ENCODE measurements at places on chromosomes 3 and 15.
A peak's percentile ranks its signal among the peaks of the same experiment; 100 is the strongest.

DNA sequence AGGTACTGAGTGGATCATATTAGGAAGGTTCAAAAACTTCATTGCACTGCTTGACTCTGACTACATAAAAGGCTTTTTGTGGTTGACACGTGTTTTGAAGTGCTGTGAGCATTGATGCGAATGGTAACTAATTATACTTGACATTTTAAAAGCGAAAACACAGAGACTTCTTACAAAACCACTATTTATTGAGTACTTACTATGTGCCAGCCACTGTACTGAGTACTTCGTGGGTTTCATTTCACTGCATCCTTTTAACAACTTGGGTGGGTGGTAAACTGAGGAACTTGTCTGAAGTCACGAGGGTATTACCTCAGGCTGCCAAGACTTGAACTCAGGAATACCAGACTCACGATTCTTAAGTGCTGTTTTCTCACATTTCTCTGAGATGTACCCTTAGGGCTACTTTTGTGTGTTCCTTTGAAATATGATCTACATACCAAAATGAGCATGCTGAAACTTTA lies 45.3 kb upstream of the PPP4R2 start:
- DNase-seq = peak; percentile 5

GRCh38 chr3:88626456-88627120 lies 476.8 kb downstream of the C3orf38 start:
- no peak for DNase-seq

- DNase-seq = no peak
Observed at GRCh38 chr3:133477487-133477886, 77.6 kb downstream of the BFSP2 start.

DNA sequence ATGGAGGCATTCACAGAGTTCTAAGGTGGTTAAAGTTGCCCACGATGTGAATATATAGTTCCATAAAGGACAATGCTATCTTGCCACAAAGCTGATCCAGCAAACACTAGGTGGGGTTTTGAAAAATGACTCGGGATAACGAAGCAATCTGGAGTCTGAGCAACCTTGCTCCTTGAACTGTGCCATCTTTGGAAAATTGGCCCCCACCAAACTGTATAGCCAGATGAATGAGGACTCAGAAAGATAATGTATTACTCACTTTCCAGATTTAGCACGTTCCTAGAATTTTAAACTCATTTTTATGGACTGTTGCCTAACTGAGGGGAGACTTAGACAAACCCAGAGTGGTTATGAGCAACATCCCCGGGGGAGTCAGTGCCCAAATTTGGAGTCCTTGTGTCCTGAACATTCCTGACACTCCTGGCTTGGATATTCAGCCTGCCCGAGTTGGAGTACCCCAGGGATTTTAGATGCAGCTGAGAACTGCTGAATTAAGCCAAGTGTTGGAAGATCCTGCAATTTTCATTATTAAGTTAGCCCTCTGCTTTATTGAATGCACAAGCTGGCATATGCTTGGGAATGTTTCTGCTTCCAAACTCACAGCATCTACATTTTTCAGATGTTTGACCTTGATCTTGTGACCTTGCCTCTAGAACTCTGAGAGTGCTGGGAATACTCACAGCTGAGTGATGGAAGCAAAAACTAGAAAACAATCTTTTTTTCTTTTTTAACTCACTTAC lies 8.8 kb upstream of the MAGI1 start:
- no peak for DNase-seq

- no peak for DNase-seq
Observed at GRCh38 chr3:52167240-52167639, 13.0 kb upstream of the POC1A start.

- DNase-seq = no peak
Observed at GRCh38 chr15:33753012-33753411, 215.3 kb upstream of the CHRM5 start.

DNA sequence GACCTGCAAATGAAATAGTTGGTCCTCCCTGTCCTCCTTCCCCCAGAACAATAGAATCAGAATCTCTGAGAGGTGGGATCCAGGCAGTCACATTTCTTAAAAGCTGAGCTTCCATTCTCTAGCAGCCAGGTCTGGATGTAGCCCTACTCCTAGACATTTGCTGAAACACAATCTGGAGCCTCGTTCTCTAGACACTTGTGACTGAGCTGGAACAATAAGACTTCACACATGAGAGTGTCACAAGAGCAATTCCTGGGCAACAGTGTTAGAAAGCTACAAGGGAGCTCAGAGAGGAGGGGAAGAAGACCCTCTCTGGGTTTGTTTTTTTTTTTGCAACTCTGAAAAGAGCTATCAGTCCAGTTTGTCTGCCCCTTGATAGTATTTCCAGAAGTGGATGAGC lies 14.5 kb downstream of the CORO2B start:
- no peak for DNase-seq

DNA sequence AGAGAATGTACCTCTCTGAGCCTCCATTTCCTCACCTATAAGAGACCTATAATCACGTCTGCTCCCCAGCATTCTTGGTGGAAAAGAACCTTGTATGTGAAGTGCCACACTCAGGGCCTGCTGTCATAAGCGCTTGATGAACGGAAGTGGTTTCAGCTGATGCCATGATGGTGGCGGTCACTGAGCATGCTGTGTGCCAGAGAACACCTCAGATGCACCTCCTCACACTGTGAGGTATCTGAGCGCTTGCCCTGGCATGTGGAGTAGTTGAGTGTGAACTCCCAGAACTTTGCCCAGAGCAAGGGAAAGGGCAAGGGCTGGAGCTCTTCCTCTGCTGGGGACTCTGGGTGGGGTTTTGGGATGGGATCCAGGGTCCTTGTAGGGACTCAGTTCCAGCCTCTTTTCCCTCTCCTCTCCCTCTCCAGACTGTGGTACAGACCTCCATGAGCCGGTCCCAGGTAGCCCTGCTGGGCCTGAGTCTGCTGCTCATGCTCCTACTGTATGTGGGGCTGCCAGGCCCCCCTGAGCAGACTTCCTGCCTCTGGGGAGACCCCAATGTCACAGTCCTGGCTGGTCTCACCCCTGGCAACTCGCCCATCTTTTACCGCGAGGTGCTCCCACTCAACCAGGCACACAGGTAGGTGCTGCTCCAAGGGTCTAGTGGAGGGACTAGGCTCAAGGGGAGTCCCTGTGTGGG lies 2.7 kb downstream of the ABHD14A start:
- no peak for DNase-seq

DNA sequence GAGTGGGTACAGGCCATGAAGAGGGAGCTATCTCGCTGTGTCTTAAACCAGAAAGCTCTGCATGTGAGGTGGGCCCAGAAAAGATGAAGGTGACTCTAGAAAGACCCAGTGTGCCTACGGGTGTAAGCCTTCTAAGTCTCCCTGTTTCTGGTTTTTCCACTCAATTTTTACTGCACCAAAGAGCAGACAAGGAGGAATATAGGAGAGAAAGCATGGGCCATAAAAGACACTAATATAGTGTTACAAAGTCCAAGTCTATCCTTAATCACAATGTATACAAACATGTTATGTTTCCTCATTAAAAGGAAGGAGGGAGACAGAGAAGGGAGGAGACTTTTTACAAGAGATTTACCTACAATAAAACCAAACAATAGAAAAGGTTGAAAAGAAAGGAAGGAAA lies 24.1 kb upstream of the ZKSCAN7 start:
- DNase-seq = no peak

- DNase-seq = no peak
Observed at GRCh38 chr3:178155521-178155920, 380.7 kb upstream of the KCNMB2 start.

DNA sequence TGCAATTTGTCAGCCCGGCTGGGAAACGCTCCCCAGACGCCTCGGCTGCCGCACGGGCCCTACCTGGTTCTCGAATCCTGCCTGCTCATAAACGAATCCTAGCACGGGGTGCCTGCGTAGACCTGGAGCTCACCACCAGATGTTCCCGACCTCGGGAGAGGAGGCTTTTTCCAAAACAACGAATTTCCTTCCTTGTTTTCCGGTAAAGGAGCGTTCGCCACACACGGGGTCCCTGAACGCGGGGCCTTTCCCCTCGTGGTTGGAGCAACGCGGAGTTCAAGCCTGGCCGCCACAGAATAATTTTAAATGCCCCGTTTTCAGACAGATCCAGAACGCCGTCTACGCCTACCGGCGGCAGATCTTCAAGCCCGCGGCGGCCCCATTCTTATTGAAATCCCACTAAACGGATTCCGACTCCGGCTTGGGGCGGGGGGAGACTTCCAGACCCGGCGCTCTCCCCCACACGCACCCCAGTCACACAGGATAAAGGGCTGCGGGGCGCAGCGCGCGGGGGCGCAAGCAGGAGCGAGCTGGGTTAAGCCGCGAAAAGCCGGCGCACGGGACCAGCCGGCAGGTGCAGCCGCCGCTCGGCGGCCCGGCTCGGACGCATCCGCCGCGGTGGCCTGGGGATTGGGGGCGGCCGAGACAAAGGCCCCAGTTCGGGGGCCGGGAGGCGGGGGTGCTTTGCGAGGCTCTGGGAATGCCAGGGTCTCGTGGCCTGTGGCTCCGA lies 895 bp downstream of the GATA2 start:
- DNase-seq = no peak

- peak; percentile 79 for DNase-seq
Observed at GRCh38 chr3:127820826-127821313, 1.4 kb downstream of the MGLL start.

DNA sequence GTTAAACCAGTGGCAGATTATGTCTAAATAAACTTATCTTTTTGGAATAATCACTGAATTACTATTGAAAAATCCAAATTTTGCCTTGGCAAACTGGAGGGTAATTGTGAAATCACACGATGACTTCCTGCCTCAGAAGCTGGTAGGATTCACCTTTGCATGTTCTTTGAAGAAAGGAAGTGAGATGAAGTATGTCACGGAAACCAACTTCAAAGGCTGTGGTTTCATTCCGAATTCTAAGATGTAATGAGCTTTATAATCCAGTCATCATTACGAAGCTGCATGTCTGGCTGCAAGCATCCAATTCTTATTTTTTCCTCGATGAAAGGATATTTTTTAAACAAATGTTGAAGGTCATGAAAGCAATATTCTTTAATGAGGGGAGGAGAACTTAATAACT lies 15.0 kb upstream of the ZBED2 start:
- DNase-seq = no peak

DNA sequence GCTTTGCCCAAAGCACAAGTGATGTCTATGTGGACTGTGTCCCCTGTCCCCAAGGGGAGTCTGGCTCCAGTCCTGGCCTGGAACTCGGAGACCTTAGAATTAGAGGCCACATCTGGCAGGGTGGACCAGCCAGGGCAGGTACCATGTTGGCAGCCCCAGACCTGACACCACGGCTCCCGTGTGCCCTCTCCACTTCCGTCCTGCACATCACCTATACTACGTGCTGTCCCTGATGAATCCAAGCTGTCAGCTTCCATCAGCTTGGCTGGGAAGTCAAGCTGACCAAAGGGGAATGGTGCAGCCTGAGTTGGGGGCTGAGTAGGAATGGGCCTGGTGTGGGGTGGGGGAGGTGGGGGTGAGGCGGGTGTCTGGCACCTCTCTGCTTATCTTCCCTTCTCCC lies 15.3 kb downstream of the C15orf39 start:
- no peak for DNase-seq

DNA sequence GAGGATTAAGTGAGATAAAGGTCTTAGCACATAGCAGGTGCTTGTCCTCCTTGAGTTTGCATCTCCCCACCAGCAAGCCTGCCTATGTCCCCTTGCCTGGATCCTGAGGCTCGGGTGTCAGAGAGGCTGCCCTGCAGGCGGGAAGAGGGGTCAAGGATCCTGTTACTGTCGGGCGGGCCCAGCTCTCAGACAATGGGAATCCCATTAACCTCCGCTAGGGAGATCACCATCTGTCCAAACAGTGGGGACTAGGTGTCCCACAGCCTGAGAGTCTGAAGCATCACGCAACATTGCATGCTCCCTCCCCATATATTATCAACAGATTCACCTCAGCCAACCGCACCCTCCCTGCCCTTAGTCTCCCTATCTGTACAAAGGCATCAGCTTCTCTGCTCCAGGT lies 151.4 kb downstream of the FBLN2 start:
- DNase-seq = no peak
